ENCODE measurements at places on chromosomes 16 and 17. TPM values are rescaled to one million over a fixed set of nuclear protein-coding genes. Genes with fewer than 3 reads are reported as not detected.

The OR3A3 gene
- total RNA-seq = not detected

The ITGAD gene
- total RNA-seq = not detected

The WNT3 gene
- 2.0 TPM for total RNA-seq

The G6PC1 gene
- not detected for total RNA-seq

The CCDC78 gene
- 8.5 TPM for total RNA-seq

The SCIMP gene
- total RNA-seq = not detected

The ADAD2 gene
- 1.6 TPM for total RNA-seq

The ZG16B gene
- not detected for total RNA-seq

The RPAIN gene
- 59.6 TPM for total RNA-seq

The SPATA33 gene
- total RNA-seq = 13.5 TPM

The MEIOC gene
- total RNA-seq = 4.8 TPM

The TGFB1I1 gene
- 7.0 TPM for total RNA-seq
